ENCODE measurements at places on chromosomes 2 and 18.
A peak's percentile ranks its signal among the peaks of the same experiment; 100 is the strongest.

DNA sequence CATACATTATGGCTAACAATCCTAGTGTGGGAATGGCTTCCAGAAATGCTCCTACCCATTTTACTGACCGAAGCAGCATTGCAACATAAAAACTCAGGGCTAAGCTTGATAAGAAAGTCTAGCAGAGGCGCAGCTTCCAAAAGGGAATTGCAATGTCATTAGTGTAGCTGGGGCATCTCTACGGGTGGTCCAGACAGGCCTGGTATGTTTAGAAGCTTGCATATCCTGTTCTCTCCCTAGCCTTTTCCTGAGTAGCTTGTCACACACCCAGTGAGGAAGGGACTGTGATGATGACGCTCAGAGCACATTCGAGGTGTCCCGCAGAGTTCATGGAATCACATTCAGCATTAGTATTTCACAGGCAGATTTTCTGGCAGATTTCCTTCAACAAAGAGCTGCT, 38.0 kb upstream of the COL5A2 start:
- peak; percentile 74 for DNase-seq

GRCh38 chr2:100789361-100789760, 30.6 kb upstream of the NPAS2 start:
- DNase-seq, result no peak

DNA sequence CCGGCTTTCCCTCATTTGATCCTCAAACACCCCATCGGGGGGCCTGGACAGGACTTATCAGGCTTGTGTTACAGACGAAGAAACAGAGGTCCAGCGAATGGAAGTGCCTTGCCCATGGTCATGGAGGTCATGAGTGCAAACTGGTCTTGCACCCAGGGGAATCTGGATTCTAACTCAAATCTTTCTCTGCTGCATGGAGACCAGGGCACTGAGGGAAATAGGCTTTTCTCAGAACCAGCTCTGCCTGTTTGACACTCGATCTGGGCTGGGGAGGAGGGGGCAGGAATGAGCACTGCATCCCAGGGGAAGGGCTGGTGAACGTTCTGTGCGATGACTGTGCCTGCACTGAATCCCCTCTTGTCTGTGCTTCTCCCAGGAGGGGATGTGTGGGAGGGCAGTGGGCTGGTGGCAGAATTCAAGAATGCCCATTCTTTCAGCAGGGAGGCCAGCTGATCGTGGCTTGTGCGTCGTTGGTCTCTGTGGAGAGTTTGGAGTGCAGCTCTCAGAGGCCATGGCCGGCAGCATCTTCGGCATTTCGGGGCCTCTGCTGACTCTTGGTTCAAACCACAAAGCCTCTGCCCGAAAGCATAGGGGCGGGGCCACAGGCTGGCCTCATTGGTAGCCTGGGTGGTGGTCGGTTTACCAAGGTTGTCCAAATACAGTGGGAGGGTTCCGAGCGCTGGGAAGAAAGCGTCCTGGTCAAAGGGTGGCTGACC, 171.6 kb downstream of the DDX1 start:
- no peak for DNase-seq

- DNase-seq, result no peak
Observed at GRCh38 chr2:151051574-151052220, 210.0 kb downstream of the RBM43 start.

- DNase-seq, result no peak
Observed at GRCh38 chr2:205020673-205021072, 475.4 kb downstream of the PARD3B start.

DNA sequence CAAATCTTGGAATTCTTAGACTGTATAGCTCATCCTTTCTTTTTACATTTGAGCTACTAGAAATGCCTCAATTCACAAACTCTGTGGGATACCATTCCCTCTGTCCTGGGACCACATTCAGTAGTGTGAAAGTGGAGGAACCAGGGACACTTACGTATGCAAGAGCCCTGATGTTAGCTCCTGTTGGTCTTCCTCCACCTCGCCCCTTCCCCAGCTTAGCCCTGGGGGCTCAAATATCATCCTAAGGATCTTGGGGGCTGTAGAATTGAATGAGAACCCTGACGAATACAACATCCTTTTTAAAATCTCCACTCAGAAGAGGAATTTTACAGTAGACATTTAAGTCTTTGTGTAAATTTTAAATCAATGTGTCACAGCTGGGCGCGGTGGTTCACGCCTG, 65.2 kb upstream of the RAPH1 start:
- DNase-seq, result no peak

GRCh38 chr2:25566694-25567093, 106.7 kb downstream of the DTNB start:
- no peak for DNase-seq

DNA sequence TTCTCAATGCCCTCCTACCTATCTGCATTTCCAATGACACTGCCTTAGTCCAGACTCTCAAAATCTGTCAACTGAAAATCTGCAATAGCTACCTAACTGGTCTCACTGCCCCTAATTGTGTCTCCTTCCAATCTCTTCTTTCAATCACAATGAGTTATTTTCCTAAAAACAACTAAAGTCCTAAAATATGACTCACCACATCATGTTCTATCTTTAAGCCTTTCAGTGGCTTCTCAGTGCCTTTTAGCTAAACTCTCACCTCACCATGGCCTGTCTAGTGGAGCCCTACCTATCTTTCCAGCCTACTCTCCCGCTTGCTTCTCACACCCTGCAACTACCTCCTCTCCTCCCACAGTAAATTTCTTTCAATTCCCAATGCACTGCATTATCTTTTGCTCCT, 220.9 kb upstream of the PKDCC start:
- no peak for DNase-seq

GRCh38 chr18:61582202-61582710, 249.0 kb downstream of the CDH20 start:
- DNase-seq, result no peak

GRCh38 chr2:222293660-222294630, 4.9 kb downstream of the PAX3 start:
- no peak for DNase-seq

- DNase-seq, result no peak
Observed at GRCh38 chr2:12341920-12342319, 374.8 kb upstream of the TRIB2 start.

GRCh38 chr2:85887566-85888019, 1.2 kb downstream of the ST3GAL5 start:
- DNase-seq, result no peak

GRCh38 chr18:60838677-60839076, 466.1 kb upstream of the MC4R start:
- DNase-seq, result no peak

DNA sequence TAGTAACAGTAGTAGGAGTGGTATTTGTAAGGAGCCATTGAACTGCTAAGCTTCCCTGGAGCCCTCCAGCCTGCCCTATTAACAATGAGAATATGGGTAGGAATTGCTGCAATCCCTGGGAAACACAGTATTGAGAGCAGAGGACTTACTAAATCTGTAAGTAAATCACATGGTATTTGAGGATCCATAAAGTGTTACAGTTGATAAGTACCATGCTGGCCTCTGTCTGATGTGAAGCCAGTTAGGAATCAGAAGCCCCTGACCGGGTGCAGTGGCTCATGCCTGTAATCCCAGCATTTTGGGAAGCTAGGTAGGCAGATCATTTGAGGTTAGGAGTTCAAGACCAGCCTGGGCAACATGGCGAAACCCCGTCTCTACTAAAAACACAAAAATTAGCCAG, 224.6 kb downstream of the C1D start:
- DNase-seq, result no peak

DNA sequence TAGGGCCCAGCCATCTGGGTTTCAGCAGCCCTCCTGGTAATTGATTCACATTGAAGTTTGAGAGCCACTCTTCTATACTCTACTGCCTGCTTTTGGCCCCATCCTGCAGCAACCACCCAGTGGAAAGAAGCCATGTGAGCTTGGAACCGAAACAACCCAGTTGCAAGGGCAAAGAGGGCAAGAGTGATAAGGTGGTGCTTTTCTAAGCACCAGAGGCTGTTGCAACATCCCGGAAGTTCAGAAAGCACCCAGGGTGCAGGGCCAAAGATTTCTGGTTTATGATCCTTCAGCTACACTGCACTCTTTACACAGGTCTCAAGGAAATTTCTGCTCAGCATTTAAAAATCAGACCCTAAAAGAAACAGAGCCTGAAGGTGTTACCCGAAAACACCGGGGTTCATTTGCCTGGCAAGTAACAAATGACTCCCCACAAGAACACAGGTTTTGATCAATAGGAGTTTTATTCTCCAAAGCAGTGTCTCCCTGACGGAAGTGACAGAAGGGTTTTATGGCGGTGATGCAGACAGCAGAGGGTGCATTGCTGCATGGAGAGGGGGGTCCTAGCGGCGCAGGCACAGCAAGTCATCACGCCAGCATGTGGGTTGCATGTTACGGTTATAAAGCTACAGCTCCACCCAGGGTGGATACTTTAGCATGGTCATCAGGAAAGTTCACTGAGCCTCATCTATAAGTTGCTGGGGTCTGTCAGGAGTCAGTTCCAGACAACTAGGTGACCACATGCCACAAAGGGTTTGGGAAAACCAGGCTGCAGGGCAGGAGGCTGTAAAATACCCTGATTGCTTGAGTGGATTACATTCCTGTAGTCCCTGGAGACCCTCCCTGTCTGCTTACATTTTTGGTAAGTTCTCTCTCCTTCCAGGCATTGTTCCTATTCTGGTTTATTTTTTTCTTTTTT, 28.8 kb upstream of the TMEM37 start:
- no peak for DNase-seq

DNA sequence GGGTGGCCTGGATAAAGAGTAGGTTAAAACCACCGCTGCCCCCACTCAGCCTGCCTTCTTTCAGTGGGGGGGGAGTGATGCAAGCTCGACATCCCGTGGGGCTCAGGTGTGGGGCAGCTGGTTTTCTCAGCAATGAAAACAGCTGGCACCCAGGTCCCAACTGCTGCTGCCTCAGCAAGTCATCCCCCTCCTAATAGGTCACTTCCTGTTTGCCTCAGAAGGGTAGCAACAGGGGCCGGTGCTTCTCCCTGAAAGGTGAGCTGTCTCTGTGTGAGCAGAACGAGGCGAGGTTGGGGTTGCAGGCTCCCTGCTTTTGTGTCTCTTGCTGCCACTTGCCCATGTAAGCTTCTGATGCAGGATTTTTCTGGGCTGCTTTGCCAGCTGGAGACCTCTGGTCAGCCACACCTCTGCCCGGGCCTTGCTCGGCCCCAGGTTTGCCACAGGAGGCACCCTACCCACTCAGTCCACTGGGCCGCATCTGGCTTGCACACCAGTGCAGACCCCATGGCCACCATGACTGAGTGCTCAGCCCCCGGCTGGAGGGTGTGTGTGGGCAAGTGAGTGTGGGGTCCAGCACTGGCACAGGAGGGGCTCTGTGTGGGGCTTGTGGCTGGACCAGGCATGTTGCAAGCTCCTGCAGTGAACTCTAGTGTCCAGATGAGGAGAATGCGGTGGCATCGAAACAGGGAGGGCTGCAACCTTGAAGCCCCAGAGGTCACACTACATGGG, 11.5 kb upstream of the ASB1 start:
- no peak for DNase-seq

DNA sequence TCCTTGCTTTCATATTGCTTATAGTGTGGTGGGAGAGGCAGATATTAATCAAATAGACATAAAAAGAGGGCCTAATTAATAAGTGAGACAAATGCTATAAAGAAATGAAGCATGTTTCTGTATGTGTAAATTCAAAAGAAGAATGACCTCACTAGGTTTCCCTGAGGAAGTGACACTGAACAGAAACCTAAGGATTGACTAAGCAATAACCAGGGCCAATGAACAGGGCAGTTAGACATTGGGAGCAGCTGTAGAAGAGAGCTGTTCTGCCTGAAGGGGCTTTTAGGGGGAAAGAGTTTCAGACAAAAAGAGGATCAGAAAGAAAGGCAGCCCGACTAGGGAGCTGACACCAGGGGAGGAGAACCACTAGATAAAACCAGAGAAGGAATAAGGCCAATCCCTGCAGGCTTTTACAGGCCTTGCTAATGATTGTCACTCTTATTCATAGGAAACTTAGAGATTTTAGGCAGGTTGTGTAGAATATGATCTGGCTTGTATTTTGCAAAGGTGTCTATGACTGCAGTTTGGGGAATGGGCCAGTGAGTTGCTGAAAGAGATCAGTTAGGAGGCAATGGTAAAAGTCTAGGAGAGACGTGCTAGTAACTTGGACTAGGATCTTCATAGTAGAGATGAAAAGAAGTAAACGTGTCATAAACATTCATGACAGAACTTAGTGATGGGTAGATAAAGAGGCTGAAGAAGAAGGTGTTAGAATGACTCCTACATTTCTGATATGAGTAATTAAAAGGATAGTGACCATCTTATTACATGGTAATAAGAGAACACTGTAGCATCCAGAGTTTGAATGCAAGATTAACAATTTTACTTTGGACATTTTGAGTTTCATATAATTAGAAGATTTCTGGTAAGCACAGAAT, 26.8 kb upstream of the NABP1 start:
- no peak for DNase-seq

DNA sequence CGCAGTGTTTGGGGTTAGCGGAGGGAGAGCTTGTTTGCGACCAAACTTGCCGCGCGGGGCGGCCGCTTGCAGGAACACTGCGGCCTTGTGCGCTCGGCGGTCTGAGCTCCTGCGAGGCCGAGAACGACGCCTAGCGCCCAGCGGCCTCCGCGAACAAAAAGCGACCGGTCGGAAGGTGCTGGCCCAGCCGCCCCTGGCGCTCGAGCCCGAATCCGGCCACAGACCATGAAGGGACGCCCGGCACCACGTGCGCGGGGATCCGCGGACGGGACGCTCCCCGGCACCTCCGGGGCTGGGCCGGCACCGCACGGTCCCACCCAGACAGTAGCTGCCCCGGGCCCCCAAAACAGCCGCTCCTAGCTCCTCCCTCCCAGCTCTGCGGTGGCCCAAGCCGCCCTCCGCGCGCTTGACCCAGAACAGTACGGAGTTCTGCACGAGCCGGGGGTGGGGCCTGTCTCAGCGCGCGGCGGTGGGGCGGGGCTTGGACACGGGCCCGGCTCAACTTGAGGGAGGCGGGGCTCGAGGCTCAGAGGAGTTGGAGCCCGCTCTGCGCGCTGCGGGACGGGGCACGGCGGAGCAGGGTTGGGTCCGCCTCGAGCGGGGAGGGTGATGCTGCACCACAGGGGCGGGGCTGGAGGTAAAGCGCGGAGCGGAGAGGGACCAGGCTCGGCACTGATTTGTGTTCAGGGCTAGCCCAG, 664 bp upstream of the IMPA2 start:
- peak; percentile 70 for DNase-seq

- no peak for DNase-seq
Observed at GRCh38 chr2:37855283-37856041, 69.6 kb upstream of the RMDN2 start.

DNA sequence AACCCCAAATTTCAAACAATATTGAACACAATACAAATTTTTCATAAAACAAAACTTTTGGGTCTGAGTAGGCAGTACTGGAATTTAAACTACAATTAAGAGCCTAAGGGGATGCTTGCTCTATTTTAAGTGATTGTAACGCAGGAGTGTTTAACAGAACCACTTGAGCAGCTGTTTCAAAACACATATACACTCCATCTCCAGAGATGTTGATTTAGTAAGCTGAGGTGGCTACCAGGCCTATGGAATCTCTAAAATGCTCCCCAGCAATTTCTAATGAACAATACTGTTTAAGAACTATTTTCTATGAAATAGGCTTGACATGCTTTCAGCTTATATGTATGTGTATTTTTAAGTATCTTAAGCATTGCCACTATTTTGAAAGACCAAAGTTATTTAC, 58.5 kb downstream of the SP3 start:
- DNase-seq, result no peak

GRCh38 chr2:137333386-137334165, 568.2 kb downstream of the THSD7B start:
- peak; percentile 4 for DNase-seq

Measured in non-pigmented ciliary epithelial cell (primary cell).